NCI-H748 treated with DMSO at 0.1 percent for 48 hours (cell line): ENCODE measurements at places on chromosomes 1 and 21.

- no peak for DNase-seq
These were observed 453.7 kb downstream of the SETD4 start for GRCh38 chr21:35606578-35606977.

DNA sequence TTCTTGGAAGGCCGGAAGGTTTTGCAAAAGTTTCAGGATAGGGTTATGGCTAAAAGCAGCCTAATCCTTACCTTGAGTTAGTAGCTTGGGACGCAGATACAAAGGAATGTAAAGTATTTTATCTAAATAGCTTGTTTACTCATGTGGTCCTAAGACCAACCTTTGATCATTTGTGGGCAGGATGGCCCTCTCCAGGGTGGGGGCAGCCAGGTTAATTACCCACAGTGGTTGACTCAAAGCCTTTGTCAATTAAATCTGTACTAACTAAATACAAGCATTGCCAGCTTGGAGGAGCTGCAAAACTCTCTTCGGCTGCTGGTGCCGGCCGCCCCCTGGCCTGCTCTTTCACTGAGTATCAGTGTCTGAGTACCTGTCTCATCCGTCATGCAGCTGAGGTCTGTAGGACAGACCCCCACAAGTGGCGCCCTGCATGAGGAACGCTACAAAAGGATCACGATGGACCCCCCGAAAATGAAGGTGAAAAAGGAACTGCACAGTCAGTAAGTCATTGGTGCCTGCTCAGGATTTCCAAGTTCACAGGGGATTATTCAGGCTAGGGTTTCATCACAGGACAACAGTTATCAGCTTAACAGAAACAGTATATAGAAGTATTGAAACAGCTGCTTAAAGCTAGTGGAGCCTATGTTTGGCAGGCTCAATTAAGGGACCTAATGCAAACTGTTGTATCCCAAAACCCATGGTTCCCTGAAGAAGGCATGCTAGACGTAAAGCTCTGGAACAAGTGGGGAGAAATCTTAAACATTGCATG lies 212.5 kb upstream of the MAP1LC3C start:
- no peak for DNase-seq

DNA sequence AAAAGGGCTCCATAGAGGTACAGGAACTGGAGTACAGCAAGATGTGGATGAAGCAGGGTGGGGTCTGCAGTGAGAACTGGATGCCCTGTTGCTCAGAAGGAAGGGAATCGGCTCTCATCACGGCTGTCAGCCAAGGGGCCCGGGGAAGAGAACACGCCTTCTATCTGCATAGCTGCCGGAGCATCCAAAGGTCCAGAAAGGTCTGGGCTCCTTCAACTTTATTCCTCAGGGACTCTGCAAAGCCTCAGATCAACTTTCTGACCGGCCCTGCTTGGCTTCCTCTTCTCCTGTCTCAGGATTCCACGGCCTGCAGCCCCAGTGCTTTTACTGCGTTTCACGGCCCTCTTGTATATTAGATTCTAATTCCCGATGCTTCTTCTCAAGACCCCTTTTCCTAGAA lies 34.8 kb downstream of the KRTAP19-8 start:
- no peak for DNase-seq

GRCh38 chr1:162279136-162279498 lies 97.5 kb downstream of the SPATA46 start:
- DNase-seq, result no peak

DNA sequence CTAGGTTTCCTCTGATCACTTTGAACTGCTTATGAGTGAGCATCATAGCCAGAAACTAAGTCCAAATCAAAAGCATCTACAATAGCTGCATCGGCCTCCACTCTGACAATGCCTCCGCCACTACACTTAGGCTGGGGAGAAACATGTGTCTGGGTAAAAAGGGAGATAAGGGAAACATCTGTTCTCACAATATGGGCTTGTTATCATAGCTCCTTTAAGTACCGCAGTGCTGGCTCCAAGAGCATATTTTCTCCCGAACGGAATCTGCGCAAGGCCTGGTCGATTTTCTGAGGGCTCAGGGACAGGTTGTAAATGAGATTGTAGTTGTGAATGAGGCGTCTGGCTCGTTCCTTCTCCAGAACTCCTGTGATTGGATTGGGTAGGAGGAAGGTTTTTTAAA lies 63.9 kb upstream of the CYP2J2 start:
- DNase-seq, result no peak

DNA sequence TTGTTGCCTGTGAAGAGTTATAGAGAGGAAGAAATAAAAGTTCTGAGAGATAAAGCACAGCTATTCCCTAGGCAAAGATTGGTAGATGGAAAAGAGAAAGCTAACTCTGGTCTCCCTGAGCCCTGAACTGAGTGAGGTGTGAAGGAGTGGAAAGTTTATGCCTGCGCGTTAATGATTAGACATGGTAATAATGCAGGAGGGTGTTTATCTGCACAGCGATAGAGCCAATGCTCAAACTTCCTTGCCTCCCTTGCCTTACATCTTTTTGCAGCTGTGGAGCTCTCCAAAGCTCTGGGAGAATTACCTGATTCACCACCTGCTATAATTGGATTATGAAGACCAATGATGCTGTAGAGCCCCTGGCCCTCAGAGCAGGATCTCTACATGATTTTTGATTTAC lies 32.8 kb upstream of the CHRM3 start:
- no peak for DNase-seq

GRCh38 chr1:42739753-42740700 lies at the start of gene CLDN19:
Gene CLDN19 (minus strand): TSS chr1:42740236. CDS start chr1:42740063, 173 bp downstream.
- no peak for DNase-seq

GRCh38 chr1:119260506-119260905 lies 108.1 kb upstream of the HAO2 start:
- DNase-seq, result no peak

- no peak for DNase-seq
These were observed at the start of gene ALPL for GRCh38 chr1:21509351-21510112. Gene ALPL (plus strand): TSS chr1:21509423. CDS start chr1:21554082, 44,659 bp downstream.

DNA sequence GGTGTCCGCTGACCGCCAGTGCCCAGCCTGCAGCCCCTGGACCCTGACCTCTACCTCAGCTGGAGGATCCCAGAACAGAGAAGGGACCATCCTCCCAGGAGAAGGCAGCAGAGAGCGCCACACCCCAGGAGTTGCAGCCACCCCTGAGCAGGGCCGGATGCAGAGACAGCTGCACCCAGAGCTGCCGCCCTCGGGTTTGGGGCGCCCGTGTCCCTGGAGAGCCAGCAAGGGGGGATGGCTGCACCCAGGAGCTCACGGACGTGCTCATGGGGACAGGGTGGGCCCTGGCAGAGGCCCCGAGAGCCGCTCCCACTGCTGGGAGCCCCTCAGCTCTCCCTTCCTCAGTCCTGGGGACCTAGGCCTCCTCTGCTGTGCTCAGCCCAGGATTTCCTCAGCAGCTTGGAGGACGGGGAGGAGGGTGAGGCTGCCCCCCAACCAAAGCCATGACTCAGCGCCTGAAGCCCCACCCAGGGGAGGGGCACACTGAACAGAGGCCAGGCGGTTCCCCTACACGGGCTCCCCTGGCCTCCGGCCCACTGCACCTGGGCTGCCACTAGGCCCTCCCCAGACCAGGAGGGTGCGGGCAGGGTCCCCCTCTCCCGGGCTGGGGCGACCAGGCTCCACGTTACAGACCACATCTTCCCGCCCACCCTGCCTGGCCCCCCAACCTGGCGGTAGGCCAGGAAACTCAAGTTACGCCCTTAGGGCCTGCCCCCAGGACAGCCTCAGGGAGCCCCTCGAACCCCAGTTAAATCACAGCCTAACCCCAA lies 2.2 kb downstream of the ACAP3 start:
- no peak for DNase-seq

DNA sequence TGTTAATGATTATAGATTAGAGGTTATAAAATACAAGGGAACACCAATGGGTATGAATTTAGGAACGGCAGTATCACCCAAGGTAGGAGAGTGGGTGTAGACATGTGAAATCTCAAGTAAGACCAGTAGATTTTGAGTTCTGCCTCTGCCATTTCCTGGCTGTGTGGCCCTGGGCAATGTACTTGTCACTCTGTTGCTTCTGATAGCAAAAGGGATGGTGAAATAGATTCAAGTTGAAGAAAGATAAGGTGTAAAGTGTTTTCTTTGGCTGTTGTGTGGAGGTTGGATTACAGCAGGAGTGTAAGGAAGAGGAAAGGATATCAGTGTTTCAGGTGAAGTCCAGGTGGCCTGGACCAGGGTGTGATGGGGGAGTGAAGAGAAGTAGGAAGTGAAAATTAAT lies 64.3 kb downstream of the ADSS2 start:
- DNase-seq, result no peak

GRCh38 chr21:35179990-35180540 lies 131.0 kb upstream of the RUNX1 start:
- no peak for DNase-seq

DNA sequence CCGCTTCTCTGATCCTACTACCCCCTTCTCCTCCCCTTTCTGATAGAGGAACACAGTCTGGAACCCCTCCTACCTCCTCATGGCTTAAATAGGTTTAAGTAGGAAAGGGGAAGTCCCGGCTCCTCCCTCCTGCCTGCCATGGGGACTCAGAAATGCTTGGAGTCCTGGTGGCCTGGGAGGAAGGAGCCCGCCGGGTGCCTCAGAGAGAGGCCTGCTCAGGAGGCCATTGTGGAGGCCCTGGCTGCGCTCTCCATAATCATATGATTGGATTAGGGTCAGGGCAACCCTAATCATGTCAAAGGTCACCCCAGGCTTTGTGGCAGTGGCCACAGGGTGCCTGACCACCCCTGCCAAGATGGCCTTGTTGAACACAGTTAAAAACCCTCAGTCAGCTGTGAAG lies 29.0 kb downstream of the WNT3A start:
- no peak for DNase-seq
